NCI-H748 treated with DMSO at 0.1 percent for 48 hours (cell line): ENCODE measurements at places on chromosomes 12 and 14.

DNA sequence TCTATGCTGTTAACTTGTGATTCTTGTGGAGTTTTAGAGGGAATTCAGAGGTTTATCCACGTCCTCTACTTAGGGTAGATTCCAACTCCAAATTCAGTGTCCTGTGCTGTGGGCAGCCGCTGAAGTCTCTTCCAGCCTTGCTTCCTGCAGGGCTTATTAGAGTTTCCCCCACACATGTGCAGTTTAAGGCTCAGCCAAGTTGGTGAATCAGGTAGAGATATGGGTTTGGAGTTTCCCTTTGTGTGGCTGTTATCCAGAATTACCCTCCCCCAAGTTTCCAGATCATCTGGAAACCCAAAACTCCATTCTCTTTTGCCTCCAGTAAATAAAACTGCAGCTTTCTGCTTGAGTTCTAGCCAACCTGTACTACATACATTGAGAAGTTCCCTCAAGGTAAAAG is 853.7 kb downstream of the GALC start:
- DNase-seq = no peak

DNA sequence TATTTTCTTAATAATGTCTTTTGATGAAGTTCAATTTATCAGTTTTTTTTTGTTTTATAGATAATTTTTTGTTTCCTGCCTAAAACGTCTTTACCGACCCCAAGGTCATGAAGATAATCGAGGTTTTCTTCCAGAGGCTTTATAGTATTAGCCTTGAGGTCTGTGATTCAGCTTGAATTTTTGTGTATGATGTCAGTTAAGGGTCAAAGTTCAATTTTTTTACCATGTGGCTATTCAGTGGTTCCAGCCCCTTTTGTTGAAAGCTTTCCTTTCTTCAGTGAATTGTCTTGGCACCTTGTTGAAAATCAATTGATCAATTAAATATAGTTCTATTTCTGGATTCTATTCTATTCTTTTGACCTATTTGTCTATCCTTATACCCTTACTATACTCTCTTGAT is 3.2 kb upstream of the MGST1 start:
- DNase-seq = no peak

DNA sequence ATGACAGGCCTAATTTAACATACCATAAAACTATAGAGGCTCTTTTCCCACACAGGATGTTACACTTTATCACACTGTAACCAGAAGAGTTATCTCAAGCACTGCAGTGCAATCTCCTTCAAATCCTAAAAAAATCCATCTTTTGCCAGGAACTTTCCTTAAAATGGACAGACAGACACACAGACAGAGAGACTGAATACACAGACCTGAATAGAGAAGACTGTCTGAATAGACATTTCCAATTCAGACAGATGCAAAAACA is 6.5 kb downstream of the CORO1C start:
- DNase-seq = no peak

GRCh38 chr14:68921666-68922065 is 57.4 kb downstream of the ACTN1 start:
- no peak for DNase-seq

- no peak for DNase-seq
Observed at GRCh38 chr12:111386885-111387284, 18.0 kb upstream of the PHETA1 start.

- peak; percentile 84 for DNase-seq
Observed at GRCh38 chr14:102898776-102899515, 23.5 kb upstream of the AMN start.

GRCh38 chr12:58629376-58629775 is 290.9 kb downstream of the LRIG3 start:
- DNase-seq = no peak

GRCh38 chr14:73027984-73028383 is 1.1 kb upstream of the ZFYVE1 start:
- no peak for DNase-seq

- DNase-seq = no peak
Observed at GRCh38 chr12:130663514-130663913, 52.6 kb downstream of the RIMBP2 start.

DNA sequence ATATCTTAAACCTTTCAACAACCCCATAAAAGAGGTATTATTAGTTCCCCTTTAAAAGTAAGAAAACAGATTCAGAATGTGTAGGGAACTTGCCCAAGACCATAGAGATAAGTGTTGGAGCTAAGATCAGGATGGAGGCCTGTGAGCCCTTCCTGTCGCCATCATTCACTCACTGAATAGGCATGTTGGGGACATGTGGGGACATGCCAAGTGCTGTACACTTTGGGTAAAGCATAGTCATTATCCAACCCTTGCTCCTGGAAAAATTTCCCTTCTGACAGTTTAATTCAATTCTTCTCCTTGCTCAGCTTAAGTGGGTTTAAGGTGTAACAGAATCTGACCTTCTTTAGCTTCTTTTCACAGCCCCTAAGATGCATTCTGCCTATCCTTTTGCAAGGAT is 28.0 kb upstream of the C12orf42 start:
- no peak for DNase-seq

- no peak for DNase-seq
Observed at GRCh38 chr14:58599707-58600106, 38.1 kb upstream of the DACT1 start.

DNA sequence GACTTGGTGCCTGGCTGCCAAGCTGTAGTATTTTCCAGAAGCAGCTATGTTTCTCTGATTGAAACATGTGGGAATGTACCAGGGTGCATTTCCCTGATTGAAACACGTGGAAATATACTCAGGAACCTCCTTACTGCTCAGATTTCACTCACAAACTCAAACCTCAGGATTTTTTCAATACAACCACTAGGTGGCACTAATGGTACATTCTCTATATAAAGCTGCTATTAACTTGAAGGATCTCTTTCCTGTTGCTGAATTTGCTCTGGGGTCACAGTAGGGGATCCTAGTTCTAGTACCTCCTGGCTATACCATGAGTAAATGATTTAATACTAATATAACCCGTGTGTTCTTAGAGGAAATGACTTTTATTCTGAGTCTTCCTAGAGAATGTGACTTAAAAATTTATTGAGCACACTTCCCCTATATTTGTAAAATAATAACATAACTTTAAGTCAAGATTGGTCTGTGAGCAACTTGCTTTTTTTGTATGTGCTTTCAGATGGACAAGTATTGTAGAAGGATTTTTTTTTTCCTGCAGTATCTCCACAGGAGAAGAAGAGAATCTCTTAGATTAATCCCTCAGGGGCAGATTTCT is 173.8 kb upstream of the MIS18BP1 start:
- DNase-seq = peak; percentile 65

- DNase-seq = no peak
Observed at GRCh38 chr12:30850684-30851083, 75.9 kb upstream of the TSPAN11 start.

DNA sequence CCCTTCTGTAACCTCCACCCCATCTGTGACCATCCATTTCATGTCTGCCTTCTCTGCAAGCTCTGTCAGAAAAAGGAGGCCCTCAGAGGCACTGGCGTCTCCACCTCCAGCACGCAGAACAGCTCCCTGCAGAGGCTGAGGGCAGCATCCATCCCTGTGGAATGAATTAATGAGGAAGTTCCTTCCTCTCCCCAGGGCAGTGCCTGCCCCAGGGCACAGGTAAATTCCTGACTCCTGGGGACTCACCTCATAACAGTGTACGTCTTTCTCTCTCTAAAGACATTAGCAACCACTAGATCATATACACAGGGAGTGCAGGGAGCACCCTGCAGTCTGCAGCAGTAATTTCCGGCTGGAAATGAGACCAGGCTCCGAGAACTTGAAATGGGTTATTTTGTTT is 155.0 kb upstream of the TMEM132C start:
- DNase-seq = no peak

DNA sequence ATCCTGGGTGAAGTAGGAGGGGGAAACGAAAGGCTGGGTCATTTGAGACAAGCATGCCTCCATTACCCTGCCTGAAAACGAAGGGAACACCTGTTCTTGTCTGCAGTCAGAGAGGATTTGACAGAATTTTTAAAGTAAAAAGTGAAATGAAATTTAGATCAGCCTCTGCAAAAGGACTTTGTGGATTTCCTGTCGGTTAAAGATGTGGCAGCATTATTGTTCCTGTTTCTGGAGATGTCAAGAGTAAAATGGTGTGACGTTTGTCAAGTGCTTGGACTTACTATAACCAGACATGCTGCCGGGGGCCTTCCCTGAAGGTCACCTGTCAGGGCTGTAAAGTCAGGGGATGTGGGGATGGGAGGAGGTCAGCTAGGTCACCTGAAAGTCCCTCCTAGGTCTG is 32.0 kb downstream of the NRXN3 start:
- no peak for DNase-seq

GRCh38 chr14:90814806-90815571 is 1.2 kb downstream of the TTC7B start:
- no peak for DNase-seq

- no peak for DNase-seq
Observed at GRCh38 chr14:34232790-34233189, 229.2 kb downstream of the SPTSSA start.

DNA sequence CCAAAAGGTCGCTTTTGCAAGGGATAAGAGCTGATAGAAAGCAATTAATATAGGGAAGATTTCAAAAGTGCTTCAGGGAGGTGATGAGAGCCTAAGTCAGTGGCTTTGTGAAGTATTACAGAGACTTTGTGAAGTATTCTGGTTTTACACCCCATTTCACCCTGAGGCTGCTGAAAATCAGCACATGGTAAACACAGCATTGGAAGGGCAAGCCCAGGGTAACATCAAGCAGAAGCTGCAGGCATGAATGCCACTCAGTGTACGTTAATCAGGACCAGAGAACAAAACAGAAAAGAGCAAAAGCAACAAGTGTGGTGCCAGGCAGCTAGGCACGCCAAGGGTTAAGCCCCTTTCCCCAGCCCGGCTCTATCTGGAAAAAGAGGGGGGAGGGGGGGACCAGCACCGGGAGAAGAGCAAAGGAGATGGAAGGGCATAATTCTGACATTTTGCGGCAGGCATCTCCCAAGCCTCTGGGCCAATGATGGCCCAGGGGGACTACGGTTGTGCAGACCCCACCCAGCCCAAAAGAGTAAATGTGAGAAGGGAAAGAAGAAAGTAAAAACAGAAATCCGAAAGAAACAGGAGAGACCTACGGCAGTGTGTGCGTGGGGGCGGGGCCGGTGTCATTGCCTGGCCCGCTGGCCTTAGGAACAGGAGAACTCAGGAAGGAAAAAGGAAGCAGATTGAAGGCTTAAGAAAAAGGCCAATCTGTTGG is 58.9 kb downstream of the DHRS2 start:
- no peak for DNase-seq

DNA sequence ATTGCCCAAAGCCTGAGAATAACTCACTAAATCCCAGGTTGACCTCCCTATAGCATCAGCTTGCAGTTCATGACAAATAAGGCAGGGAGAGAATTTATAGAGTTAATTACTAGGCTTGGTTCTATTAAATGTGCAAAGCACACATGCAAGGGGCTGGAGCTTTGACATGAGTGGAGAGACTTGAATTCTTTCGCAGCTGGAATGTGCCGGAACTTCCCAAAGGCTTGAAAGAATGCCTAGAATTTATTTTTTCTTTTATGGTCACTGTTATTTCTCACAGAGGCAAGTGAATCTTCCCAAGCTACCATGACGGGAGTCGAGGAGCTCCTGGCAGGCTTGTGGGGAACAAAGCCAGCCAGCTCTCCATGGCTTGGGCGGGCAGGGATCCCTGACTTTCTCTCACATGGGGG is 95.5 kb upstream of the USP44 start:
- DNase-seq = no peak

DNA sequence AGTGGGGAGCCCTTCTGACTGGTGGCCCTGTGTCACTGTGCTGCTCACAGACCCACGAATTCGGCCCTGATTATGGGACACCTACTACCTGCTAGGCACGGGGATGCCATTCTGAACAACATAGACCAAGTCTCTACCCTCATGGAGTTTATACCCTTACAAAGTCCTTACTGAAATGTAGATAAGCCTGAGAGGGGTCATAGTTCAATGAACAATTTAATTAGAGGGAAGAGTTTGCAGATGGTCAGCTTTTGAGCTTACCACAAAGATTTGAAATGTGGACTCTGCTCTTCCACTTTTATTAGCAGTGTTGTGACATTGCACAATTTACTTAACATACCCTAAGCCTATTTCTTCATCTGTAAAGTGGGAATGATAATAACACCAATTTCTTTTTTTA is 161.1 kb downstream of the MYRFL start:
- DNase-seq = no peak

DNA sequence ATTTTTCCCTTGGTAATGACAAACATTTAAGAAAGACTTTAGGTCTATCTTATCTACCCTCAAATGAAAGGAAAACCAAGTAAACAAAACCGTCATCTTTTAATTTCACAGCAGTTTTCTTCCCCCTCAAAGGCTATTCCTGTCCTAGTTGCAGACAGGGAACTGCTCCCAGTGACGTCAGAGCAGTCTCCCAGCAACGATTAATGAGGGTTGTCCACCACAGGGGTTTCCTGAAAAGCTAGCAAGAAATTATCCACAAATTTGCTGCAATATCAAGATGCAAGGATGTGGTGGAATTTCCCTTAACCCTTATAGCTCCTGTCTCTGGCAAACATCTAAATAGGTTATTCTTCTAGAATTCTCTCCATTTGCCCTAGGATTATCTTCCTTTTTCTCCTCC is 89.1 kb upstream of the STAC3 start:
- no peak for DNase-seq

GRCh38 chr12:68042212-68042699 is 53.0 kb downstream of the IFNG-AS1 start:
- no peak for DNase-seq

DNA sequence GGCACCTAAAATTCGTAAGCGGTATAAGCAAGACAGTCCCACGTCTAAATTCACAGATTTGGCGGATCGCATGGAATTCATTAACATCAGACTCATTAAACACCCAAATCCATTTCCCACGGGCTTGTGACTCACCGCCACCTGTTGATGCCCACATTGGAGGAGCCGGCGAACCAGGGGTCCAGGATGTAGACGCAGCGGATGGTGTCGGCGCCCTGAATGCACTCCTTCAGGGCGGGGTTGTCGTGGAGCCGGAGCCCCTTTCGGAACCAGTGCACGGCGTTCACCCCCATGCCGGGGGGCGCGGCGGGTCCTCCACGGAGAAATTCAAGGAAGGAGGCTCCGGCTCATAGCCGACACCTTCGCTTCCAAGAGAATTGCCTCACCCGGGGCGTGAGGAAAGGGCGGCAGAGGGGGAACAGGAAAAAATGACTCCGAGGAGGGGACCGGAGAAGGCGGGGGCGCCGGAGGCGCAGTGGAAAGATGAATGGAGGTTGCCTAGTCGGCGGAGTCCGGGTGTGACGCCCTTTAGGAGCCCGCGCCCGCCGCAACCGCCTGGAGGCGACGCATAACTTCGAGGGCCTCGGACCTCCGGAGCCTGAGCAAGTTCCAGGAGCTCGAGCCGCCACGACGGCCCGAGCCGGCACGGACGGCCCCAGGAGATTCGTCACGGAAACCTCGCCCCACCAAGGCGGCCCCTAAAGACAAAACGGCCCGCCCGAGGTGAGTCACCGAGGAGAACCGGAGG is 506 bp downstream of the CRY1 start:
- no peak for DNase-seq

- DNase-seq = no peak
Observed at GRCh38 chr14:52063052-52063462, 5.8 kb downstream of the NID2 start.

- DNase-seq = no peak
Observed at GRCh38 chr14:73752297-73752992, 38.3 kb upstream of the PNMA1 start.
